ENCODE measurements at places on chromosomes 2 and 18.

GRCh38 chr2:150470435-150470834, 17.0 kb downstream of the RND3 start:
- no peak for DNase-seq

- DNase-seq, result no peak
Measured at GRCh38 chr2:200787351-200788120, 24.2 kb upstream of the BZW1 start.

DNA sequence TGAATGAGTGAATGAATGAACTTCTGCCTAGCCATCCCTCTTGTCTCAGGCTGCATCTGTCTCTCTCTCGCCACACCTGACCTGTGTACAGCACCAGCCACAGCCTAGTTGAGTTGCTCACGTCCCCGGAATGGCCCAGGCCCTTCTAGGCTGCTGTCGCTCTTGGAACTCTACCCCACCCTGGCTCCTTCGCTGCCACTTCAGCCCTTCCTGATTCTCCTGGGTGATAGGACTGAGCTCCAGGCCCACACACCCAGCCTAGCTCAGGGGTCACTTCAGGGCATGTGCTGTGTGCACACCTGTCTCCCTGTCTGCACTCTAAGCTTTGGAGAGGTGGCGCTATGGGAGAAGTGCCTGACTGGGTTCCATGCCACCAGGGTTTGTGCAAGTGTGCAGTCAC, 236.6 kb downstream of the GLI2 start:
- no peak for DNase-seq

DNA sequence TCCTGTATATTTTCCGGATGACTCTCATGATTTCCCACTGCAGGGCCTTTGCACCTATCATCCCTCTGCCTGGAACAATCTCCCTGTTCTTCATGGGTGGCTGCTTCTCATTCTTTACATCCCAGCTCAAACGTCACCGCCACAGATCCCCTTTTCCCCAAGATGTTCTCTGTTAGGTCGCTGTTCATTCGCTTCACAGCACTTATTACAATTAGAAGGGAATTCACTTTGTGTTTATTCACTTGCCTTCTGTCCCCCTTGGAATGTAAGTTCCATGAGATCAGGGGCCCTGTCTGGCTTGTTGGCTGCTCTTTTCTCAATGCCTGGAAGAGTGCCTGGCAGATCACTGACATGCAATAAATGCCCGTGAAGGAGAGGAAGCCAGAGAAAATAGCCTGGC, 106.7 kb downstream of the FOXI3 start:
- DNase-seq, result no peak

DNA sequence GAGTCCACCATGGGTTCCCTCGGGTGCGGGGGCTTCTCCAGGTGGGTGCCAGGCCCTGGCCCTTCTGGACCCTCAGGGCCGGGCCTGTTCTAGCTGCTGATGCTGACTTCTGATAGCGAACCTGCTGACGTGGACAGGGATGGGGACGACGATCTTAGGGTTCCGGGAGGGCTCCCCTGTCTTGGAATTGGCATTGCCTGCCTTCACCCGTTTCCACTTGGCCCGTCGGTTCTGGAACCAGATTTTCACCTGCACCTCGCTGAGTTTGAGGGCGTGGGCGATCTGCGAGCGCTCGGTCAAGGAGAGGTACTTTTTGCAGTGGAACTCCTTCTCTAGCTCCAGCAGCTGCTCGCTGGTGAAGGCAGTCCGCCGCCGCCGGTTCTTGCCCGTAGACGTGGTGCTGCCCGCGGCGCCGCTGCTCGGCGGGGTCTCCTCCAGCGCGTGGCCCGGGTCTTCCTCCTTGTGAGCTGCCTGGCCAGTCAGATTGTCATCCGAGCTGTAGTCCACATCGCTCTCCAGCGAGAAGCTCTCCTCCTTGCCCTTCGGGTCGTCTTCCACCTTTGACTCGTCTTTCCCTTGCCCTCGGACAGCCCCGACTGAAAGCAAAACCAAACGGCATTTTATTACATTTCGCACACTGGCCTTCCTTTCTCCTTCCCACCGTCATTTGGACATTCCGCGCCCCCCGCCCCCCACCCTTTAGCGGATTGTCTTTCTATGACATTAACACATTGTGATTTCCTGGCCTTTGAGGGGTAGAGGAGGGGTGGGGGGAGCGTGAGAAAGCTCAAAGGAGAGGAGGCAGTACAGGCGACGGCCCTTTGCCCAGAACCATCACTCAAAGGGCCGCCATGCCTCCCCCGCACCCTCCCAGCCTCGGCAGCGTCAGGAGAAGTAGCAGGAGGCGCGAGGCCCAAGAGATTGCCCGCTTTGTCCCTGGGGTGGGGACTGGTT, 2.1 kb downstream of the GBX2 start:
- DNase-seq, result no peak

- no peak for DNase-seq
Measured at GRCh38 chr18:50170004-50170403, 24.9 kb downstream of the MYO5B start.

- no peak for DNase-seq
Measured at GRCh38 chr2:216855605-216856004, 4.3 kb downstream of the TNP1 start.

GRCh38 chr18:74292541-74292858, 737 bp upstream of the CYB5A start:
- no peak for DNase-seq

All from stimulated activated CD4-positive, alpha-beta T cell treated with anti-CD3 and anti-CD28 coated beads, Interleukin-15, amount 100 ng/mL, for 1 hour (primary cell).